ENCODE measurements at places on chromosomes 3 and 15. TPM values are rescaled to one million over a fixed set of nuclear protein-coding genes. Genes with fewer than 3 reads are reported as not detected.

DNA sequence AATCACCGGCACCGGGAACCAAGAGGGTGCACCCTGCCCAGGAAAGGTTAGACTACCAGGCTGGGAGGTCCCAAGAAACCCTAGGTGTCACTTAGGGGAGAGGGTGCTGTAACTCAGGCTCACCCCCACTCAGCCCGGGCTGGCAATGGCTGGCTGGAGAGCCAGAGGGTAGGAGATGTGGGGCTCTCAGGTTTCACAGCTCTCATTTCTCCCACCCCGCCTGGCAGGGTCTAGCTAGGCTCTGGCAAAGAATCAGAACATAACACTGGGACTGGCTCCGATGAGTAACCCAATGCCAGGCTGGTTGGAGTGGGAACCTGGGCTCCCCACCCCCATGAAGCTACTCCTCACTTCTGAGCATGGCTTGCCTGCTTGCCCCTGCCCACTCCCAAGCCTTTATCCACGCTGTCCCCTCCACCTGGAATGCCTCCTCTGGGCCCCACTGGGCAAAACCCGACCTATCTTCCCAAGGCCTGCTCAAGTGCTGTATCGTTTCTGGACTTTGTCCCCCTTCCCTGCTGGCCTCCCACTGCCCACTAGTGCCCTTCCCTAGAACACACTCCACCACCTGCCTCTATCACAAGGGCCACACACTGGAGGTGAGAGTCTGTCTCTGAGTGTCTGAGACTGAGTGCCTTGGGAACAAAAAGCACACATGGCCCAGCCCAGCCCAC is 2.0 kb downstream of the CIB2 start:
- DNase-seq, result no peak

GRCh38 chr3:131454501-131454900 is 48.3 kb downstream of the MRPL3 start:
- DNase-seq, result no peak

DNA sequence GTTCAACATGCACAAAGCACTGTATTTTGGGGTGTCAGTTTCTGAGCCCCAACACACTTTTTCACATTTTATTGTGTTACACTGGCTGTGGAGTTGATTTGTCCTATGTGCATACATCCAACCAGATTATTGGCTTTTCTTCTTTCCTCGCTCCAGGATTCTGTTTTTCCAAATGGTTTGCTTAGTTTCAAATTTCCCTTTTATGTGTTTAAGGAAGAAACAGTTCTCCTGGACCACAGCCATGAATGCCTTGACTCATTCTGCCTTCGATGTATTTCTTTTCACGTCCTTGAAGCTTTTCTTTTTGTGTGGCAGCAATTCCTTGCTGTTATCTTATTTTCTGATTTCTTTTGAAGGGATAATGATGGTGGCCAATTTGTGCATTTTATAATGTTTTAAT is 53.8 kb downstream of the CACNA2D3 start:
- no peak for DNase-seq

DNA sequence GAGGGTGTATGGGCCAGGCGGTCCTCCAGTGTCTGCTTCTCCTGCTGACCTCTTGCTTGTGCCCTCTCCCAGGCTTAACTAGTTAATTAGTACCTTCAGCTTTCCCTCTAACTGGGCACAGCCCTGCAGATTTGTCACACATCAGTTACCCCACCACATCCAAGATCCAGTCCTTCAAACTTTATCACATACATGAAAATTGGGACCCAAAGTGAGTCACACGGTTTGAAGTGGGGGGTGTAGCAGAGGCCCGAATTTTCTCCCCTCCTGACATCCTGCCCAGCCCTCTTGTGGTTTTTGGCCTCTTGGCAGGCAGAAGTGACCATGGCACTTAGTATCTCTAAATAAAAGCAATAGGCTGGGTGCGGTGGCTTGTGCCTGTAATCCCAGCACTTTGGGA is 3.9 kb downstream of the MAPKAPK3 start:
- DNase-seq, result no peak

The RMDN3 gene
- total RNA-seq, result 32.2 TPM

- DNase-seq, result no peak
Measured at GRCh38 chr3:113228498-113229286, 17.3 kb downstream of the BOC start.

DNA sequence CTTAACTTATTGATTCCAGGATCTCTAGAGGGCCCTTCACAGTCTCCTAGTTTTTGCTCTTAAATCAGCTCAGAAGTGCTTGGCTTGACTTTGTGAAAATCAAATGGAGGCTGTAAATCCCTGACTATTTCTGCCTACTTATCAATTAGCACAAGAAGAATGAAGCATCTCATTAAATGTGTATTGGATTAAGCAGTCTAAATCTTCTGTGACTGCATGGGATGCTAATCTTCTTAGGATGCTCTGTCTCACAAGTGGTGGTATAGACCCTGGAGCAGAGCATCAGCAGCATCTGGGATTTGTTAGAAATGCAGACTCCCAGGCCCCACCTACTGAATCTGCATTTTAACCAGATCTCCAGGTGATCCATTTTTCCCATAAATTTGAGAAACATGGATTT is 488.7 kb downstream of the AGBL1 start:
- no peak for DNase-seq

All from neural crest cell (in vitro differentiated cells).